ENCODE measurements at places on chromosomes 3 and 15. TPM values are rescaled to one million over a fixed set of nuclear protein-coding genes. Genes with fewer than 3 reads are reported as not detected.

- no peak for DNase-seq
Observed at GRCh38 chr3:9679476-9680080, 24.1 kb upstream of the CPNE9 start.

GRCh38 chr3:197345390-197345789 is 47.0 kb upstream of the DLG1 start:
- no peak for DNase-seq

DNA sequence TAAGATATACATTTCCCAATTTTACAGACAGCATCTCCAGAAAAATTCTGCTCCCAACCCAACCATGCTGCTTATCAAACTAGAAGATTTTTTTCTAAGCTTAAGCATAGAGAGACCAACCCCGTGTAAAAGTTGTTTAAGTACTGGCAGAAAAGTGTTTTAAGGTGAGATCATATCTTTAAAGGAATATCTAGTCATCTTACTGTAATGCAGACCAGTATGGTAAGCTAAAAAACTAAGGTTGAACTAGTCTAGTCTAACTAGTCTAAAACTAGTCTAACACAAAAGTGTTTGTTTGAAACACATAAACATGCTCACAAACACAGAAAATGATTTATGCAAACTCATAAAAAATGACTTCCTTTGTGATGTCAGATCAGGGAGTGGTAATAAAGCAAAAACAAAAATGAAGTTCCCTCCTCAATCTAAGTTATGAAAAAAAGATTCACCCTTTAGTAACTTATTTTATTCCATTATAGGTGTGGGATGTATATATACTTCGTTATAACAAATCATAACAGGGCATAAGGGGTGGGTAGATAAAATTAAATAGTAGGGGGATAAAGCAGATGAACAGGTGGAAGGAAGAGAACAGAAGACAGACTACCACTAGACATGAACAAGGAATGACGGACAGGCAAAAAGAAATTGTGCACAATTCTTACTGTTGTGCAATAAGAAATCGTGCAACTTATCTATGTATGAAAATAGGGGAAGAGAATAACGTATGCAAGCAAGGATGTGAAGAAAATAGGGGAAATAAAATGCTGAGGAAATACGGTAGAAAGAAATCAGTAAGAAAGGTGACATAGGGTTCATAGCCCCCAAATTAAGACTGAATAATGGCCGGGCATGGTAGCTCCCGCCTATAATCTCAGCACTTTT is 10.0 kb downstream of the MYO5A start:
- DNase-seq: no peak

RHO gene
- total RNA-seq: not detected

- DNase-seq: no peak
Observed at GRCh38 chr3:148243609-148244008, 454.1 kb upstream of the AGTR1 start.

DNA sequence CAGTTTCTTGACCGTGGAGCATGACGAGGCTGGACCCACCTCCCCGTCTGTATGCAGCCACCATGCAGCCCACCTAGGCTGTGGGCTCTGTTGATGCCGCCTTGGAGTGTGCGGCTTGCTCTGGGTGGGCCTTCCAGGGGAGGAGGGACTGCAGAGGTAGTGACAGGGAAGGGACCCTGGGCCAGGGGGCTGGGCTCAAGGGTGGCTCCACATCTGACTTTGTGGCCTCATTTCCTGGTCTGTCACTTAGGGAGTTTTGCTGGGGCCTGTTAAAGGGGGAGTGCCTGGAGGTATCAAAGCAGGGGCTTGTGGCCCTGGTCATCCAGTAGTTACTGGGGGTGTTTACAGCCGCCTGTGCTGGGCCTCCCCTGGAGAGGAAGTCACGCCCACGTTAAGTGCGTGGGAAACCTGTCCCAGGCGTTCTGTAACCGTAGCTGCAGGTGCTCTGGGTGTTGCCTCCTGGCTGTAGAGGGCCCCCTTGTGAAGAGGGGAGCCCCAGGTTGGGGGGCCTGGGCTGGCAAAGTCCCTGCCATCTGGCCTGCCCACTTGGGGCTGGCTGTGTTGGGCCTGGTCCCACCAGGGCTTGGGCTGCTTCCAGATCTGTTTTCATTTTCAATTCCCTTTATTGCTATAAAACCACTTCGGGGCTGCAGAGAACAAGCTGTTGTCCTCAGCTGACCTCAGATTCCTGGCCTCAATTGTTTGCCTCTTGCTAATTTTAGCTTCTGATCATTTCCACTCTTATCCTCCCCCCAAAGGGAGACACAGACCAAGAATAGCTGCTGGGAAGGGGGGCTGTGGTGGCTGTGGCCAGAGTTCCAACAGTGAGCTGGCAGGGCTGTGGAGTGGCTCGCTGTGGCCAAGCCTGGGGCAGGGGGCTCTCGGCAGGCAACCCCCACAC is 26.5 kb downstream of the KLF13 start:
- DNase-seq: no peak

DNA sequence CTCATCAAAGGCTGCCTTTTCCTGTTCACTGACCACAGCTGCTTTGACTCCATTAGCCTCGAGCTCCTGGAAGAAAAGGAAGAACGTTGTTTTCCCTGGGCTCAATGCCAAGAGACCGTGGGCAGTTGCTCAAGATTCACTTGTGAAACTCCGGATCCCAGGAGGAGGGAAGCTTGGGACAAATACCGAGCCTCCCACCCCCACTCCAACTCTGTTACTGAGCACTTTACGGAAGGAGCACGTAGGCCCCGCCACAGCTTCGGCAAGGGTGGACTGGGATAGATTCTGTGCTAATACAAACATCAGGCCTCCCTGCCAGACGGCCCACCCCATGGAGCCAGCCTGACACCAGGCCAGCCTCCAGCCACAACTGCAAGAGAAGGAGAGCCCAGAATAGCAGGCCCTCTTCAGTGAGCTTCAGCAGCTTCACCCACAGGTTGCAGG is 10.8 kb upstream of the FANCD2 start:
- no peak for DNase-seq

- DNase-seq: no peak
Observed at GRCh38 chr15:47813748-47814384, 96.6 kb downstream of the SEMA6D start.

GRCh38 chr3:49422379-49423248 is at the start of gene AMT:
AMT (minus strand) TSS chr3:49422473; CDS start chr3:49422450, 23 bp downstream.
- DNase-seq: peak; percentile 96

- DNase-seq: no peak
Observed at GRCh38 chr15:39998511-39999077, 40.4 kb downstream of the SRP14 start.

CASR gene
- total RNA-seq: 0.02 TPM

ZBTB38 gene
- total RNA-seq: 12.7 TPM

DNA sequence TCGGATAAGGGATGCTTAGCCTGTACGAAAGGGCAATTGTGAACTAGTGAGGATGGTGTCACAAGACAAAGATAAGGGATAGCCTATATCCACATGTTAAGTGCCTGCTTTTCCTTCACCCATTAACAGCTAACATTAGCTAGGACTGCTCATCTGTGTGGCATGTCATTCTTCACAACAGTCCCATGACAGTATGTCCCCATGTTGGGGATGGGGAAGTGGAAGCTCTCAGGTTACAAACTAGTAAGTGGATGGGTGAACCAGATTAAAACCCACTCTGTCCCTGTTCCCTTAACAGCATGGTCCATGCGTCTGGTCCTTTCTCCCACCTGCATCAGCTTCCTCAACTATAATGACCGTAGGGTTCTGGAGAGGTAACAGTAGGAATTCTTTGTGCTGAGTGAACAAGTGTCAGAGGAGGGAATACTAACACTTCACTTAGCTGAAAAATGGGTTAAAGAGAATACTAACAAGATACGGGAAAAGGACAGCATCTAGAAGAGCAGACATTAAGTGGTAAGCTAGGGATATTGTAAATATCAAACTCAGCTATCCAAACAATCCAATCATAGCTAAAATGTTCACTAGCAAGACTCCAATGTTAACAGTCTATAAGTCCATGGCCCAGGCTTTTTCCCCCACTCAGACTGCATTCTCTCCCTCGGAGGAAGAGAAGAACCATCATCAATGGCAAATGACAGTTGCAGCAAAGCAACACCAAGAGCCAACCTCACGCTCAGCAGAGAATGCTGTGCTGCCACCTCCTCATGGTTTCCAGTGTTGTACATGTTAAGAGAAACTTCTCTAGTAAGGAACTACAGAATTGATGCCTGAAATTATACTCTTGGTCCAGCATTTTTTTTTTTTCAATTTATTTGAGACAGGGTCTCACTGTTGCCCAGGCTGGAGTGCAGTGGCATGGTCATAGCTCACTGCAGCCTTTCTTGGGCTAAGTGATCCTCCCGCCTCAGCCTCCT is 5.0 kb downstream of the RPLP1 start:
- no peak for DNase-seq

DNA sequence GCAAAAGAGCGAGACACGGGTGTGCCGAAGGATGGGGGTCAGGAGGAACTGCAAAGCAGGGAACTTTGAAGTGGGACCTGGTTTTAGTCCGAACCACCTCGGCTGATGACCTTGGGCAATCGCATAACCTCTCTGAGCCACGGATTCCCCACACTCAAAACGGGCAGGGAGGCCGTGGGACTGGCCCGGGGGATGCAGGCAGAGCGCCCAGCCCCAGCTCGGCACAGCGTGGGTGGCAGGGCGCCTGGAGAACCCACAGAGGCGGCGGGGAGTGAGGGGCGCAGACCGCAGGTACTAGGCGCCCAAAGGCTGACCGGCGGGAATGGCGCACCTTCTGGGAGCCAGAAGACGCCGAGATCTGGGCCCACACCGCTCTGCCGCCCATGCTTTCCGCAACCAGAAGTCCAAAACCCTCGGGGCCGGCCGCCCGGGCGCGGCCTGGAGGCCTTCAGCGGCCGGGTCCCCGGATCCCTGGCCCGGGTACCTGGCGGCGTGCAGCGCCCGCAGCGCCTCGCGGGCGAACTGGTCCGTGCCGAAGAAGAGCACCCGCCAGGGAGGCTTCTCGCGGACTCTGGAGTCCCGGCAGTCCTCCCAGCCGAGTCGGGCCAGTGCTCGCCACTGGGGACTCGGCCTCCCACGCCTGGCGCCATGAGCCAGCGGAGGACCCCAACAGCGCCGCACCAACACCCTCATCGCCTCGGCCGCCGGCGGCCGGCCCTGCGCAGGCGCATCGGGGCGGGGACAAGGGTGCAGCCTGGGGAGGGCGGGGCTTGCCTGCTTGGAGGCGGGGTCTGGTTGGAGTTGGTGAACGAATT is at the start of gene MTFMT:
TSS of gene MTFMT (minus strand) at position 719 of the 815 bp plus-strand sequence. CDS start at position 693, 26 bp downstream.
- DNase-seq: peak; percentile 89

FAIM gene
- 11.0 TPM for total RNA-seq

DNA sequence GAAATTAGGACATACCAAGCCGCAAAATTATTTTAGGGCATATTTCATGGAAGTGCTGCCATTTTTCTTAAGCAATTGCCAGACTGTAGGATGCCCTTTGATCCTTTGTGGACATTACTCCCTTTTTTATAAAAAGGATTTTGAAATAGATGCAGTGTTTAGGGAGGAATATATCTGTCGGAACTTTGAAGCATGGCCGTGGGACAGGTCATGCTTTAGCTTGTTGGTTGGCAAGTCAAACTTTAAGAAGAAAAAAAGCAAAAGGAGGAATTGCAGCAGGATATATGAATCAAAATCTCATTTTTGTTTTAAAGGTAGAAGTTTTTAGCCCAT is 122.1 kb downstream of the MCTP2 start:
- DNase-seq: no peak

DNA sequence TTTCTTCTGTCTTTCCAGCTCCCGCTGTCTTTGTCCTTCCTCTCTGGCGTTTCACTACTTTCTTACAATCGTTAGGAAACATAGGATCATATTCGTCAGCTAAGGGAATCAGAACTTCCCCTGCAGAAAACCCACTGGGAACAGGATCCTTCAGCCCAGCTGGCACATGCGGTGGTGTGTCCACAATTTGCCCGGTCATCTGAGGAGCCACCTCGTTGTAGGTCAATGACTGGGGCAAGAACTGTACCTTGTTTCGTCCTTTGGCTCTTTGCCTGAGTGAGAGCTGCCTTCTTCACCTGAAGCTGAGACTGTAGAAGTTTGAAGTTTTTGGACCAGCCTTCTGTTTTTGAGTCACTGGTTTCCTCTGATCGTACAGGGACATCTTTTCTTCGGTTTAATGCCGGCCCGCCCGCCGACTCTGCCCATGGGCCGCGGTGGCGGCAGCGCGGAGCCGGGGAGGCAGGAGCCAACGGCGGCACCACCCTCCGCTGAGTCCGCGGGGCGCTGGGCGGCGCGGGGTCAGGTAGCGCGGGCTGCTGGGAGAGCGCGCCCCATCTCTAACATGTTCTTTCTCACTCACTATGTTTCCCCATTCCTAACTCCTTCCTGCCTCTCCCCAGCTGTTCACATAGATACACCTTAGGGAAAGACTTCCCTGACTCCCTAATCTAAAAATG is 214.1 kb upstream of the NANOGP8 start:
- DNase-seq: no peak

IQCF2 gene
- total RNA-seq: not detected

DNA sequence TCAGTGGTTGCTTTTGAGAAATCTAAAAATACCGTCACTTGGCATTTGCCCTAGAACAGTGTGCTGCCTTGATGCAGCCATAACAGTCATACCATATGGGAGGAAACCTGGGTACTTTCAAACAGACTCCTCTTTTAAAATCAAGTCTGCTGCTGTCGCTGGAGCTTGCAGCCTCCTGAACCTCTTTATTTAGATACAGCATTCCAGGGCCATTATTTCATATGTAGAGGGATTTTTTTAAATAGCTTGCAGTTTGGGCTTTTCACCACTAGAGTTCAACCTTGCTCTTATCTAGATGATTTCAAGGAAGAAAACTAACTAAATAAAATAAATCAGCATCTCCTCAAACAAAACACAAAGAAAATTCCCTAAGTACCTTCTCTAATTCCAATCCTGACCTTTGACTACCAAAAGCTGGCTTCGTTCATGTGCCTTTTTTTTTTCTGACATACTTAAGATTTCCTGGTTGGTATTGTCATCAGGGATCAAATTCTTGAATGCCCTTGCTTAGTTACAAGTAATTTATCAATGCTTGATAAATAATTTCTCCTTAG is 111.6 kb downstream of the KBTBD8 start:
- no peak for DNase-seq

ZCWPW2 gene
- total RNA-seq: 0.31 TPM

- DNase-seq: no peak
Observed at GRCh38 chr15:85671156-85671555, 123.6 kb downstream of the KLHL25 start.

GOLGA8H gene
- total RNA-seq: 0.70 TPM

PARP16 gene
- 4.3 TPM for total RNA-seq

DNA sequence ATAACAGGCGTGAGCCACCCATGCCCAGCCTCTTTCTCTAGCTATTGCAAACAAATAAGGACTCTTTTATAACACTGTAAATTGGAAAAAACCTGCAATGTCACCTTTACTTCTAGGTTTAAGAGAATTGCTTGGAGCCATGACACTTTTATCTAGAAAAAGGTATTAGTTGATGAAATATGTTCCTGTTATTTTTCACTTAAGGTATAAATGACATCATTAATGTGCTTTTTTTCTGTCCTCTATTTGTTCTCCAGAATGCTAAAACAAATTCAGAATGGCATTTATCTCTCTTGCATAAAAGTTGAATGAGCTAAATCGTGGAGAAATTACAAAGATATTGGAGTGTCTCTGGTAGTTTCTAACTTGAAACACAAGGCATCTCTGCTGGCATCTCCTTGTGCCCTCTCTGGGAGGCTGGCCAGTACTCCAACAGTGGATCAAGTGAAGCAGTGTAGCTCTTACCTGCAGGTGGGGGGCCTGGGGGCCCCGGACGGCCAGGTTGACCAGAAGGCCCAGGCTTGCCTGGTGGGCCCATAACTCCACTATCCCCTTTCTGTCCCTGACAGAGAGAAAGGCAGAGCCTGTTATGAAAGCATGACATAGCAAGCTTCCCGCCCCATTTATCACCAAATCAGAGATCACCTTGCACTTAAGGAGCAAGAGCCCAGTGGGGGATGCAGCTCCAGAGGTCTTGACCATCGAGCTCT is 38.6 kb downstream of the EAF1 start:
- no peak for DNase-seq

GRCh38 chr15:75523011-75523410 is 56.1 kb downstream of the PTPN9 start:
- DNase-seq: no peak

CNTN4 gene
- 1.6 TPM for total RNA-seq
